Activated B cell treated with CpG ODN at 0.5 μM for 24 hours (primary cell): ENCODE measurements at places on chromosomes 5 and 9. TPM values are rescaled to one million over a fixed set of nuclear protein-coding genes. Genes with fewer than 3 reads are reported as not detected.

GRCh38 chr5:175463641-175464040 lies 14.7 kb upstream of the SFXN1 start:
- DNase-seq: no peak

GABRA1 gene
- total RNA-seq: not detected in 2 replicates

DNA sequence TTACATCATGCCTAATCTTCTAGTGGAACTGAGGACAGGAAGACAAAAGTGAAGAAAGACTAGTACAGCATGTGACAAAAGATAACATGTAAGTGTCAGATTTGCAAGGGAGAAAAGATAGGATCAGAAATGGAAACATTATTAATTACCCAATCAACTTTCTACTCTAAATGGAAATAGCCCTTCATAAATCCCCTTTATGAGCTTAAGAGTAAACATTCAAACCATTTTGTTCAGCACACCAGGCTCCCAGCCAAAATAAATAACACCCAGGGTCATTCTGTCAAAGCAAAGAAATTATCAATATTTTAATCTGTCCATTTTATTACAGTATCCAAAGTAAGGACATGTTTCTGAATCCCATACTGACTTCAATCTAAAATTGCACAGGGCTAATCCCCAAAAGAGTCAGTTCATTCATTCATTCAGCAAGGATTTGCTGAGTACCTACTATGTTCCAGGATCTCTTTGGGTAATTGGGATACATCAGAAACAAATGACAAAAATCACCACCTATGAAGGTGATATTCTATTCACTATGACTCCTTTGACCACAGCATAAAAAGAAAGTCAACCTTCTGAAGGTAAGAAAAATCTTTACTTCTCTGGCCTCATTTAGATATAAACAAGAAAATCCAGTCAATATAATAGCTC lies 5.3 kb downstream of the PRELID2 start:
- no peak for DNase-seq

DNA sequence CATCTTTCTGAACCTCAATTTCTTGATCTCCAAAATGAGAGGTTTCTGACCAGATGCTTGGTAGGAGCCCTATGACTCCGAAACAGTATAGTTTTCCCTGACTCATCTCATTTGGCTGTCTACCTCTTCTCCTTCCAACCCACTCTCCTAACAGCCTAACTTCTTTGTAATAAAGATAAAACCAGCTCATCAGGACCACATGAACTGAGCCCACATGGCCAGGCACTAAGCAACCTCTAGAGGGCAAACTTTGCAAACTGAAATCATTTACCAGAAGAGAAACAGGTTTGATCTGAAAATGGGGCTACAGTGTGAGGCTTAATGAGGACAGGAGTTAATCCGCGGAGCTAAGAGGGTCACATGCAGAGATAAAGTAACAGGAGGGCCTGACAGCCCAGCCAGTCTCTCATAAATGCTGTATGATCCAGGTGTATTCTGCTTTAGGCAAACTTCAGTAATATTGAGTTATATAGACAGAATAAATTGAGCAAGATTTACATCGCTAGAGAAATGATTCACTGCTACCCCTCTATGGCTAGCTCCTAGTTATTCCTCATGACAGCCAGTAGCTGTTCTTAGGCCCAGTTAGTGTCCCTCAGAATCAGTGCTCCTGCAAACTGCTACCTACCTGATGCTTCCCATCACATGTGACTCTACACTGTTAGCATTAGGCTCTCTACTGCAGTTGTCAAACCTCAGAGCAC lies 64.6 kb downstream of the ABCA1 start:
- no peak for DNase-seq

- DNase-seq: no peak
Measured at GRCh38 chr5:65663804-65664521, 39.1 kb downstream of the SHLD3 start.

GRCh38 chr9:110464321-110464720 lies 115.2 kb downstream of the SVEP1 start:
- DNase-seq: no peak

C5orf52 gene
- total RNA-seq: not detected in 2 replicates
